Activated CD8-positive, alpha-beta T cell treated with anti-CD3 and anti-CD28 coated beads for 36 hours (primary cell): ENCODE measurements at places on chromosomes 12 and 14. TPM values are rescaled to one million over a fixed set of nuclear protein-coding genes. Genes with fewer than 3 reads are reported as not detected.

- no peak for DNase-seq
- no peak overlapping the region for H3K27ac ChIP-seq
- no peak overlapping the region for H3K4me3 ChIP-seq
- H3K36me3 ChIP-seq: no peaks in the 10 kb centered on the region
Observed at GRCh38 chr14:72680853-72681640, 212.9 kb downstream of the DPF3 start.

GRCh38 chr14:88706425-88706824 lies 86.3 kb downstream of the EML5 start:
- H3K27me3 ChIP-seq: no peaks in the 10 kb centered on the region
- no peak overlapping the region for H3K27ac ChIP-seq
- no peak for DNase-seq
- peaks cover 4% of the 10 kb centered on the region for H3K36me3 ChIP-seq
- no peaks in the 10 kb centered on the region for H3K4me1 ChIP-seq

GRCh38 chr12:31896514-31897039 lies 62.6 kb upstream of the RESF1 start:
- H3K4me1 ChIP-seq: peaks cover 49% of the 10 kb centered on the region
- peaks cover 68% of the 10 kb centered on the region for H3K36me3 ChIP-seq
- peak overlapping the region; percentile 98 for H3K27ac ChIP-seq
- peak overlapping the region; percentile 43 for H3K4me3 ChIP-seq

- no peak for DNase-seq
- peaks cover 12% of the 10 kb centered on the region for H3K36me3 ChIP-seq
- H3K4me3 ChIP-seq: no peak overlapping the region
- H3K27me3 ChIP-seq: no peaks in the 10 kb centered on the region
- H3K27ac ChIP-seq: no peak overlapping the region
Observed at GRCh38 chr12:79886917-79887519, 47.9 kb downstream of the PPP1R12A start.

DNA sequence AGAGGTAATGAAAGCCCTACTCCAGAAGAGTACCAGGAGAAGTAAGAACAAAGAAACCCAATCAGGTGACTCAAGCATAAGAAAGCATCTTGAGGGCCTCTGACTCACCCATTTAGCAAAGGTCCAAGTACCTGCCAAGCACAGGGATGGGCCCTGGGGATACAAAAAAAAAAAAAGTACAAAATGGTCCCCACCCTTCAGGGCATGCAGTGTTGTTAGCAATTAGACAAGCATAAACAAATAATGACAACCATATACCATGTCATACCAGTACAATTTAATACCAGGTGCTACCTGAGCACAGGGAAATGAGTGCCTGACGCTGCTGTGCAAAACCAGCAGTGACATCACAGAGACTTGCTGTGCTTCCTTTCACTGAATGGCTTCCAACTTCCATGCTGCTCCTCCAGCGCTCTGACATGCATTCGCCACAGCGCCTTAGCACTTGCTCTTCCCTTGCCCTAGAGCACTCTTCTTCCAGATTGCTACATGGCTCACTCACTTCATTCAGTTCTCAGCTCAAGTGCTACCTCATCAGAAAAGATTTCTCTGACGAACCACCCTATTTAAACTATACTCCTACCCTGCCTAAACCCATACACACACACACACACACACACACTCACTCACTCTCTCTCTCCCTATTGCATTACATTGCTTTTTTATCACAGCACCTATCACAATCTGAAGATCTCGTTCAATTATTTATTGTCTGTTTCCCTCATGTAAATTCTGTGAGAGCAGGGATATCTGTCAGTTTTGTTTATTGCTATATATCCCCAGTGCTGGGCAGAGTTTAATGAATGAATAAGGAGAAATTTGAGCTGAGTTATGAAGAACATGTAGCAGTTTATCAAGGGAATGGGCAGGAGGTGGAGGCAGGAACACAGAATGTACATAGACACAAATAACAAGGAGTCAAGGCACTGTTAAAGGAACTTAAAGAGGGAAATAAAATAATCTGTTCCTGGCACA lies 12.9 kb upstream of the EPS8 start:
- DNase-seq: no peak
- peaks cover 7% of the 10 kb centered on the region for H3K27me3 ChIP-seq
- H3K4me3 ChIP-seq: no peak overlapping the region
- H3K36me3 ChIP-seq: no peaks in the 10 kb centered on the region
- H3K4me1 ChIP-seq: no peaks in the 10 kb centered on the region

TSPAN19 gene
- total RNA-seq: not detected

PLEKHH1 gene
- total RNA-seq: 4.8 TPM

IFNG gene
- total RNA-seq: 42.7 TPM

GRCh38 chr14:70827347-70827746 lies 18.0 kb upstream of the MAP3K9 start:
- DNase-seq: no peak
- peaks cover 14% of the 10 kb centered on the region for H3K27me3 ChIP-seq
- peaks cover 3% of the 10 kb centered on the region for H3K36me3 ChIP-seq
- H3K4me1 ChIP-seq: peaks cover 8% of the 10 kb centered on the region

LTB4R2 gene
- 9.6 TPM for total RNA-seq

DNA sequence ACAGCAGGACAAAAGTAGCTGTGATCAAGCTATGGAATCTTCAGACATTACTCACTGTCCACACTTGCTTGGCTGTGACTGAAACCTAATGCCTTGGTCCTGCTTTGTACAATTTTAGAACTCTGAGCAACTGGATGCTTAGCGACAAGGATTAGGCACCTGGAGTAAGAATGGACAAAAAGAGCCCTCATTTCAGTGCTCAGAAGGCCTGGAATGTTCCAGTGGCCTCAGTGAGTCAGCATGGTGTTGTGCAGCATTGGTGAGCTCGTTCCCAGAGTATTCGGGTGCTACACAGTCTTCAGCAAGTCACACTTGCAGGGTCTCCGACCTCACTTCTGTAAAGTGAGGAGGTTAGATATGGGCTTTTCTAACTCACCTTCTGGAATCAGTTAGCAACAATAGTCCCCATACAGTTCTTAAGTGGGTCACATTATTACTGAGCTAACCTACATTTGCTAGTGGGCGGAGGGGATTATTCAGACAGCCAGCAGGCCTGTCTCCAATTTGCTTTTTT lies 108.0 kb upstream of the MDM1 start:
- DNase-seq: no peak
- no peaks in the 10 kb centered on the region for H3K27me3 ChIP-seq
- H3K36me3 ChIP-seq: peaks cover 11% of the 10 kb centered on the region
- H3K27ac ChIP-seq: no peak overlapping the region
- H3K4me1 ChIP-seq: peaks cover 26% of the 10 kb centered on the region

OR4E2 gene
- total RNA-seq: not detected

ZFC3H1 gene
- 58.4 TPM for total RNA-seq

GRCh38 chr12:43151441-43151981 lies 400.5 kb downstream of the ADAMTS20 start:
- no peaks in the 10 kb centered on the region for H3K4me1 ChIP-seq
- no peak overlapping the region for H3K27ac ChIP-seq
- H3K4me3 ChIP-seq: no peak overlapping the region
- no peak for DNase-seq
- no peaks in the 10 kb centered on the region for H3K36me3 ChIP-seq

ETFRF1 gene
- total RNA-seq: 11.0 TPM

PTPRO gene
- 0.63 TPM for total RNA-seq

- H3K36me3 ChIP-seq: no peaks in the 10 kb centered on the region
- peak; percentile 88 for DNase-seq
- H3K27me3 ChIP-seq: peaks cover 2% of the 10 kb centered on the region
- peak overlapping the region; percentile 83 for H3K27ac ChIP-seq
Observed at GRCh38 chr14:75295491-75296345, 17.1 kb downstream of the FOS start.

DNA sequence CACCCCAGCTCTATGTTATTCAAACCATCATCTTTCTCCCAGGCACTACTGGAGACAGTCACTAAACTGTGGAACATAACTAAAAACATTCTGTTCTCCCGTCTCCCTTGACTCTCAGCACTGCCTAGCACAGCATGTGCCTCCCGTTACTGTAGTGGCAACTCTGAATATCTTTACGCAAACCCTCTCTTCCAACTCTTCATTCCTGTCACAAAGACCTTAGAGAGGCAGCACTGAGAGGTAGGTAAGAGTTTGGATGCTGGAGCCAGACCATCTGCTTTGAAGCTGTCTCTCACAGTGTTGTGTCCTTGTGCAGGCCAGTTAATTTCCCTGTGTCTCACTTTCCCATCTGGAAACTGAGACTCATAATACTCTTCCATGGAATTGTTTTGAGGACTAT lies 108.1 kb downstream of the DIP2B start:
- no peak for DNase-seq
- no peak overlapping the region for H3K4me3 ChIP-seq
- peaks cover 2% of the 10 kb centered on the region for H3K36me3 ChIP-seq
- no peak overlapping the region for H3K27ac ChIP-seq
- H3K27me3 ChIP-seq: no peaks in the 10 kb centered on the region

DNA sequence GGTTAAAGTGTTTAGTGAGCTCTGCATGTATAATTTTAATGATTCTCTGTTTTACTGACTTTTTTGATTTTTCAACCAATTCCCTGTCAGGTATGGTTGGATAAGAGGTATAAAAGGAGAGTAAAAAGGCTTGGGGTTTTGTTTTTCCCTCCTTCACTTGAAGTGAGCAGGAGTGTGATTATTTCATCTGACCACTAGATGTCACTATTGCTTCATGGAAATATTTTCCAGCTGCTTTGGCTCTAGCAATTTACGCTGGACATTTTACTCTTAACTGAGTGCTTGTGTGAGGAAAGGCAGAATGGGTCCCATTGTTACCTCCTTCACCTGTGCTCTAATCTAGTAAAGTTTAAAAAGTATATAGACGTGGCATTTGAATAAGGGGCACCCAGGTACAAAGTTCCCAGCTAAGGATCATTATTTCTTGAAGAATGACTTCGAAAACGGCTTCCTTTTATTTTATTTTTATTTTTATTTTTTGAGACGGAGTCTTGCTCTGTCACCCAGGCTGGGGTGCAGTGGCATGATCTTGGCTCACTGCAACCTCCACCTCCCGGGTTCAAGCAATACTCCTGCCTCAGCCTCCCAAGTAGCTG lies 66.5 kb downstream of the TBC1D30 start:
- H3K4me1 ChIP-seq: peaks cover 5% of the 10 kb centered on the region
- H3K36me3 ChIP-seq: no peaks in the 10 kb centered on the region
- no peak overlapping the region for H3K4me3 ChIP-seq
- DNase-seq: no peak

GRCh38 chr14:96151242-96151641 lies 53.4 kb upstream of the BDKRB2 start:
- DNase-seq: no peak
- no peak overlapping the region for H3K27ac ChIP-seq
- H3K36me3 ChIP-seq: no peaks in the 10 kb centered on the region

GRCh38 chr14:68711561-68712309 lies 81.1 kb downstream of the ZFP36L1 start:
- no peak overlapping the region for H3K4me3 ChIP-seq
- peaks cover 40% of the 10 kb centered on the region for H3K4me1 ChIP-seq
- H3K27me3 ChIP-seq: no peaks in the 10 kb centered on the region
- H3K27ac ChIP-seq: peak overlapping the region; percentile 62

OR4K14 gene
- total RNA-seq: not detected
